Placental pericyte (primary cell): ENCODE measurements at places on chromosomes 2 and 18. TPM values are rescaled to one million over a fixed set of nuclear protein-coding genes. Genes with fewer than 3 reads are reported as not detected.

KYNU gene
- total RNA-seq = 4.6 and 11.6 TPM in 2 replicates

ANKRD62 gene
- total RNA-seq = not detected in 2 replicates

GCA gene
- total RNA-seq = 1.1 and 1.8 TPM in 2 replicates

LYG2 gene
- not detected in 2 replicates for total RNA-seq

PASK gene
- total RNA-seq = 1.3 and 7.2 TPM in 2 replicates

GPR45 gene
- total RNA-seq = 0.22 TPM in 1 of 2 replicates, not detected in the other

CXCR2 gene
- total RNA-seq = not detected in 2 replicates
